IMR-90 (cell line): ENCODE measurements at places on chromosomes 13 and 19. TPM values are rescaled to one million over a fixed set of nuclear protein-coding genes. Genes with fewer than 3 reads are reported as not detected.

CDC42EP5 gene
- polyA plus RNA-seq, result 25.3 and 45.3 TPM in 2 replicates

DNA sequence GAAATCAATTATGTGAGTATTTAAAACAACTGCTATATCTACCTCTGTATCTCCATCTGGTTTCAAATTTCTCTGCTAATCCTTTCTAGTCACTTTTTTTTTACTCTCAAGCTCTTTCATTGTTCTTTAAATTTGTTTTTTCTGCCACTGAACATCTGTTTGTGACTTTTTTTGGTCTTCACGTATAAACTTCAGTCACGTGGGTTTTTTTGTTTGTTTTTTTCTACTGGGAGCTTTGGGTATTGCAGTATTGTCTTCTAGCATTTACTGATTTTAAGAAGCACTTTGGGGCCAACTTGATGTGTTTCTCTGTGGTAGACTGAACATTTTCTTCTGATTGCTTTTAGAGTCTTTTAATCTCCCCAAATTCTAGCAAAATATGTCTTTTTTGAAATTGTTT is 262.6 kb upstream of the RXFP2 start:
- DNase-seq, result no peak

DNA sequence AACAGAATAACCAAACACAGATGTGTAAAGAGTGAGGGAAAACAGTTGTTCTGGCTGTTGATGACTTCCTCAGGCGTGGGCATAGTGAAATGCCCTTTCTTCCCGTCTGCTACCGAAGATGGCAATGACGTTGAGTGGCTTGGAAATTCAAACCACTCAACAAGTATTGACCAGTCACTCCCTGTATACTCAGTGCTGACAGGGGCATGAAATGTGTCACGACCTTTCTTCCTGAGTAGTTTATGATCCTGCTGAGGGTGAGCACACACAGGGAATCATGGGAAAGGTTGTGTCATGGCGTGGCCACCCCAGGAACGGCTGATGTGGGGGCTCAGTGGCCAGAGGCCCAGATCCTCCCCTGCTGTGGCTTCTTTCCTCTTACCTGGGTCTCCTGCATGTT is 87.8 kb upstream of the C1QTNF9B start:
- DNase-seq, result no peak

DNA sequence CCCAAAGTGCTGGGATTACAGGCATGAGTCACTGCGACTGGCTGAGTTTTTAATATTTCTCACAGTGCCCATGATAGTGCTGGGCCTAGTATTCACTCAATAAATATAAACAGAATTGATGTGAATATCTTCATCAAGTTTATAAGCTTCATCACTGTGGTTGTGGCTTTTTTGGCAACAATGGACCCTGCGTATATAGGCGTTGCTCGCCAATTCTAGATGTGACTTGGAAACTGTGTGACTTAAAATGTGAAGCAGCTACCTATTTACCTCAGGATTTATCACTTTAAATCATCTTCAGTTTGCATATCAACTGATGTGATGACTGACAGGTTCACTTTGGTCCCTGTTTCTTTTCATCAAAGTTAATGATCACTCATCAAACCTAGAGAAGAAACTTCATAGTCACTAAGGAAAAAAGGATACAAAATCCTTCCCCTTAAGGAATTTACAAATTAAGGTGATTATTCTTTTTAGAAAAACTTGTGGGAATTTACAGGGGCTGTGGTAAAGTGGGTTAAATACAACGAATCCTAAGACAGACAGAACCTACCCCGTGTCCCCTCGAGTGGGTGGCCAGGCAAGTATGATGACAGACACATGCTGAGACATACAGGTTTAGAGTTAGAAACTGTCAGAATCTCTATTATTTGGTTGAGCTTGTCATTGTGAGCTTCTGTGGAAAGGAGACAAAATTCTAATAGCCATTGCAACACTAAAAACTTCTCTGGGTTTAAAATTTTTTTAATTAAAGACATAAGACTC is 101.3 kb downstream of the AKAP11 start:
- DNase-seq, result no peak

DNA sequence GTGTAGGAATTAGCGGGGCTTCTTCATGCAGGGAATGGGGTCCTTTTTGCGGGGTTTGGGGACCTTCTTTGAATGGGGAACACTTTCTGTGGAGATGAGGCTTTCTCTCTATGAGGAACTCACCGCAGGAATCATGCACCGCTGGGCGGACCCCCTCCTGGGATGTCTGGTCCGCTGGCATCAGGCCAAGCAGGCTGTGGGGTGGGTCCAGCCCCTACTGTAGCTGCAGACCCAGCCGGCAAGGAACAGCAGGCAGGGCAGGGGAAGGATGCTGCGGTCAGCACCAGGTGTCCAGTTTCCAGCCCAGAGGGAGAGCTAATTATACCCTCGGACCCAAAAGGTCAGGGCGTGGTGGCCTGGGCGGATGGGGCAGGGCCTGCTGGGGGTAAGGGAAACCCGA is 1.8 kb downstream of the MYBPC2 start:
- DNase-seq, result no peak

DNA sequence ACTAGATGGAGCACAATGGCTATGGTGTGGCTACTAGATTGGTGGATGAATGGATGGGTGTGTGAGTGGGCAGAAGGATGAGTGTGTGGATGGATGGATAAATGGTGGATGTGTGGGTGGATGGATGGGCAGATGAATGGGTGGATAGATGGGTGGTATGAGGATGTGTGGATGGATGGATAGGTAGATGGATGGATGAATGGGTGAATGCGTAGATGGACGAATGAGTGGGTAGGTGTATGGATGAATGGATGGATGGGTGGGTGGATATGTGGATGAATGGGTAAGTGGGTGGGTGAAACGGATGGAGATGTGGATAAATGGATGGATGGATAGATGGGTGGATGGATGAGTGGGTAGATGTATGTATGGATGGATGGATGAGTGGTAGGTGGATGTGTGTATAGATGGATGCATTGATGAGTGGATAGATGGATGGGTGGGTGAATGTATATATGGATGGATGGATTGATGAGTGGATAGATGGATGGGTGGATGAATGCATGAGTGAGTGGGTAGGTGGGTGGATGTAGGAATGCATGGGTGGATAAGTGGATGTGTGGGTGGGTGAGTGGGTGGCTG is 114.2 kb downstream of the TEX29 start:
- no peak for DNase-seq

GRCh38 chr13:95176611-95177259 is 124.5 kb downstream of the ABCC4 start:
- peak; percentile 36 for DNase-seq

PROZ gene
- not detected in 2 replicates for polyA plus RNA-seq

MAMSTR gene
- polyA plus RNA-seq, result 1.9 and 2.7 TPM in 2 replicates

GRCh38 chr13:34749046-34749445 is 193.0 kb upstream of the NBEA start:
- no peak for DNase-seq

DNA sequence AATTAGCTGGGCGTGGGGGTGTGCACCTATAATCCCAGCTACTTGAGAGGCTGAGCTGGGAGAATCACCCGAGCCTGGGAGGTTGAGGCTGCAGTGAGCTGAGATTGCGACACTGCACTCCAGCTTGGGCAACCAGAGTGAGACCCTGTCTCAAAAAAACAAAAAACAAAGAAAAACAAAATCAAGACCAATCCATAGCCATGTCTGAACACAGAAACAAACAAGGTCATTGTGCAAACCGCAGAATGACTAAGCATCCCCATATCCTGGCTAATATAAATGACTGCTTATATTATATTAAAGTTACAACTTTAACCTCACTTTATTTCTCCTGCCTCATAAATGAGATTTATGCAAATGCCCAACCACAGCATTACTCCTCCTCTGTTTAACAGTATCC is 2.3 kb upstream of the LYPD3 start:
- peak; percentile 70 for DNase-seq

RFX2 gene
- 4.9 and 5.6 TPM in 2 replicates for polyA plus RNA-seq

GRCh38 chr13:25157681-25158080 is 14.4 kb downstream of the AMER2 start:
- DNase-seq, result no peak

GRCh38 chr19:30063650-30064347 is 121.8 kb downstream of the URI1 start:
- no peak for DNase-seq

GAPDHS gene
- not detected in 2 replicates for polyA plus RNA-seq

DNA sequence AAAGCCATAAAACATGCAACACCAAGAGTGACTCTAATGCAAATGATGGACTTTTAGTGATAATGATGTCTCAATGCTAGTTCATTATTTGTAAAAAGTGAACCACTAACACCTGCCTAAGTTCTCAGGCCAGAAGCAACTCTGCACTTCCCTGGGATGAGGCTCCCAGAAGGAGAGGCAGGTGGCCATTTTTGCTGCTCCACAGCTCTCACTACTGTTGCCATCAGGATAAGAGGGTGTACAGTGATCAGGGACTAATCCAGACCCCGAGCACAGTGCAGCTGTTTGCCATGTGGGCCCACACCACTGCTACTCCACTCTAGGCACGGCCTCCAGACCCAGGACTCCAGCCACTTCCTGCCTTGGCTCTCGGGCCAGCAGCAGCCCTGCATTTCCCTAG is 828.3 kb upstream of the MIR17HG start:
- no peak for DNase-seq
